Peyer's patch (tissue), 4 donors: ENCODE measurements at places on chromosomes 5 and 9.
A peak's percentile ranks its signal among the peaks of the same experiment; 100 is the strongest.

GRCh38 chr9:87434366-87434765 lies 63.3 kb upstream of the DAPK1 start:
- H3K36me3 ChIP-seq, result no peaks in the 10 kb centered on the region
- no peak overlapping the region for H3K4me3 ChIP-seq
- no peak overlapping the region for H3K27ac ChIP-seq
- no peak for DNase-seq

DNA sequence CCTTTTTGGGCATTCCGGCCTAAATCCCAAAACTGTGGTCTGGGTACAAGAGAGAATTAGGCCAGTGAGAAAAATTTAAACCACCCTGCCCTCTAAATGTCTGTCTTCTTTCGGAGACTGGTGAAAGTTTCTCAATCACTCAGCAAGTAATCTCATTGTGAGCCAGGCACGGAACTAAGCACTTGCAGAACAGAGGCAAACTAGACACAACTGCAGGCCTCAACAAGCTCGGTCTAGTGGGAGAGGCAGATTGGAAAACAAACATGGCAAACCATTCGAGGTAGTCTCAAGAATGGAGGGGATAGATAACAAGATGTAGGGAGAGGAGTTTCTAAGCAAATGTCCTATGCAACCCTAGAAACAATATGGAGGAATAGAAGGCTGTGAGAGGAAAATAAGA lies 8.9 kb upstream of the C5orf58 start:
- H3K4me1 ChIP-seq, result no peaks in the 10 kb centered on the region
- no peak overlapping the region for H3K4me3 ChIP-seq
- H3K27me3 ChIP-seq, result no peaks in the 10 kb centered on the region

DNA sequence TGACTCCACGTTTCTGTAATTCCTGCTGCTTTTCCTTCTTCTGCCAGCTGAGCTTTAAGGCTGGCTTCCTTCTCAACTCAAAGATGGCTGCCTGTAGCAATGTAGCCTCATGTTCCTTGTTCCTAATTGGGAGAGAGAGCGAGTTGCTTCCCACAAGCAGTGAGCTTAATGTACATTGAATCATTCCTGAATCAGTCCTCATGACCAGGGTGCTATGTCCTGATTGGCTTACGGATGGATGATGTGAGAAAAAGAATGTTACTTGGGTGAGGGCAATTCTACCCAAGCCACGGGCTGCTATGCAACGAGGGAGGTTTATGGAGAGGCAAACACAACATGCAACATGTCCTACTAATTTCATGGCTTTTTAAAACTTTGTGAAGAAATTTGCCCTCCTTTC lies 356.2 kb downstream of the RASEF start:
- no peak overlapping the region for H3K4me3 ChIP-seq
- no peaks in the 10 kb centered on the region for H3K27me3 ChIP-seq
- DNase-seq, result no peak
- H3K27ac ChIP-seq, result no peak overlapping the region
- H3K4me1 ChIP-seq, result no peaks in the 10 kb centered on the region

DNA sequence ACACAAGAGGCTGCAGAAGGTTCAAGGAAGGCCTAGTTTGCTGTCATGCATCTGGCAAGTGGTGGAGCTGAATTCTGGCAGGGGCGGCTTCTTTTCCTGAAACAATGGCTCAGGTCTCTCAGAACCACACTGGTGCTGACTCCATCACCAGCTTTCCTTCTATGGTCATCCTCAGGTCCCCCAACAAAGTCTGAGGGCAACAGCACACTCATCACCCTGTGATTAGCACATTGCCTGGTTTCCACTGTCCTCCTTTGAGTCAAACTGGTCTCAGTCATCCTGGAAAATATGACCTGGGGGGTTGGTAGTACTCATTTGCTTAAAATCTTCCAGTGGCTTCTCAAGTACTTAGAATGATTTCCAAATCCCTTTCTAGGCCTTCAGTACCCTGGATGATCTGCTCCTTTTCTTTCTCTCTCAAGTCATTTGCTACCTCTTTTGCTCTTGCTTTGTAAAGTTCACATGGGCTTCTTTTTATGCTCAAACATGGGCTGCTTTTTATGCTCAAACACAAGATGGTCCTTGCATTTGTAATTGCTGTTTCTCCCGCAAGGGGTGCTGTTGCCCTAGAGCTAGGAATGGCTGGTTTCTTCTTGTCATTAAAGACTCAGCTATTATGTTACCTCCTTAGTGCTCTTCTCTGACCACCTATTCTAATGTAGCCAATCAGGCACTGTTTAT lies 144.9 kb downstream of the ALDH1A1 start:
- H3K27ac ChIP-seq, result no peak overlapping the region
- H3K4me3 ChIP-seq, result no peak overlapping the region
- no peaks in the 10 kb centered on the region for H3K4me1 ChIP-seq
- DNase-seq, result no peak
- no peaks in the 10 kb centered on the region for H3K36me3 ChIP-seq
- no peaks in the 10 kb centered on the region for H3K27me3 ChIP-seq

- no peaks in the 10 kb centered on the region for H3K27me3 ChIP-seq
- DNase-seq, result no peak
- H3K4me1 ChIP-seq, result no peaks in the 10 kb centered on the region
- no peak overlapping the region for H3K27ac ChIP-seq
- peaks cover 30% of the 10 kb centered on the region for H3K36me3 ChIP-seq
These were observed 10.8 kb downstream of the IL6ST start for GRCh38 chr5:55983986-55984385.

GRCh38 chr9:83623679-83624076 lies 735 bp downstream of the IDNK start:
- peak overlapping the region; percentile 56 for H3K4me3 ChIP-seq
- peaks cover 7% of the 10 kb centered on the region for H3K4me1 ChIP-seq
- H3K27me3 ChIP-seq, result no peaks in the 10 kb centered on the region

DNA sequence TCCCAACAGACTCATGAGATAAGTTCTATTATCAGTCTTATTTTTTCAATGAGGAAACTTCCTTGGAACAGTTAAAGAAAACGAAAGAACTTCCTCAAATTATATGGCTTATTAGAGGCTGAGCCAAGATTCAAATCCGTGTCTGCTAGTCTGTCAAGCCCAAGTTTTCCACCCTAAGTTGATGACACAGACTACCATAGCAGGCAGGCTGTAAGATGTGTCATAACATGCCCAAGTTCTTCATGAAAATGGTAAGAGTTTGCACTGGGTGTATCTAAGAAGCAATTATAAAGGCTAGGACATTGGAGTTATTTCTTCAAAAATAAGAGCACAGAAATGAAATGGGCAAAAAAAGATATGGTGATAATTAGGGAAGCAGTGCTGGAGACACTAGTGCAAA lies 634.5 kb downstream of the BRINP1 start:
- no peaks in the 10 kb centered on the region for H3K4me1 ChIP-seq
- H3K27me3 ChIP-seq, result no peaks in the 10 kb centered on the region
- DNase-seq, result no peak
- no peak overlapping the region for H3K27ac ChIP-seq
- no peak overlapping the region for H3K4me3 ChIP-seq
- no peaks in the 10 kb centered on the region for H3K36me3 ChIP-seq

- H3K4me3 ChIP-seq, result no peak overlapping the region
- H3K36me3 ChIP-seq, result peaks cover 71% of the 10 kb centered on the region
- no peaks in the 10 kb centered on the region for H3K4me1 ChIP-seq
- no peaks in the 10 kb centered on the region for H3K27me3 ChIP-seq
- DNase-seq, result no peak
These were observed 14.1 kb downstream of the NDUFA8 start for GRCh38 chr9:122145592-122145863.

- H3K36me3 ChIP-seq, result no peaks in the 10 kb centered on the region
- no peak overlapping the region for H3K4me3 ChIP-seq
- DNase-seq, result no peak
- H3K27ac ChIP-seq, result no peak overlapping the region
- H3K4me1 ChIP-seq, result no peaks in the 10 kb centered on the region
- H3K27me3 ChIP-seq, result no peaks in the 10 kb centered on the region
These were observed 39.1 kb upstream of the KCNV2 start for GRCh38 chr9:2677915-2678889.

DNA sequence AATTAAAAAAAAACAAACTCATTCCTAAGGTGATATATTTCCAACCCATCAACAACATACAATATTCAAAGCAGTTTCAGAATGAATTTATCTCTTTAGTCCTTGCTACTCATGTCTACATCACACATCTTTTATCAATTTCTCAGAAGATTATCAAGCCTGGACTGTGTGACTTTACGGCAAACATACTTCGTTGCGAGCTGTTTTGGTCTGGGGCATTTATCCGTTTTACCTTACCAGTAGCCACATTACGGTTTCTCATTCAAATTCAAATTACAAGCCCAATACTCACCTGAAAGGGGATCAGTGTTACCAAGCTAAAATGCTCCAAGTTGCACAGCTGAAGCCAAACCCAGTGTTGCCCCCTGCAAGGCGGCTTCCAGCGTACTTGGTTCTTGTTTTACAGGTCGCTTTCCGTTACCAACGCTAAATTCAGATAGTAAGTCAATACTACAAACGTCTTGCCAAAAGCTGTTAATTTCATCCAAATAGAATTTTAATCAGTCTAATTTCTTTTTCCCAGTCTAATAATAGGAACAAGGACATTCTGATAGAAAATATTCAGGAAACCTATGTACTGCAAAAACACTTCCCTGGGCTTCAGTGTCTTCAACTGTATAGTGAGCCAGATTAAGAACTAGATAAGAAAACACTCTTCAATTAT lies 1.8 kb downstream of the HNRNPH1 start:
- peak overlapping the region; percentile 100 for H3K27ac ChIP-seq
- H3K4me3 ChIP-seq, result peak overlapping the region; percentile 89
- H3K36me3 ChIP-seq, result no peaks in the 10 kb centered on the region
- no peak for DNase-seq
- no peaks in the 10 kb centered on the region for H3K27me3 ChIP-seq

- no peak overlapping the region for H3K4me3 ChIP-seq
- DNase-seq, result no peak
- H3K4me1 ChIP-seq, result no peaks in the 10 kb centered on the region
- no peaks in the 10 kb centered on the region for H3K27me3 ChIP-seq
- peak overlapping the region; percentile 12 for H3K27ac ChIP-seq
These were observed 79.1 kb downstream of the ZNF618 start for GRCh38 chr9:113955076-113955752.

DNA sequence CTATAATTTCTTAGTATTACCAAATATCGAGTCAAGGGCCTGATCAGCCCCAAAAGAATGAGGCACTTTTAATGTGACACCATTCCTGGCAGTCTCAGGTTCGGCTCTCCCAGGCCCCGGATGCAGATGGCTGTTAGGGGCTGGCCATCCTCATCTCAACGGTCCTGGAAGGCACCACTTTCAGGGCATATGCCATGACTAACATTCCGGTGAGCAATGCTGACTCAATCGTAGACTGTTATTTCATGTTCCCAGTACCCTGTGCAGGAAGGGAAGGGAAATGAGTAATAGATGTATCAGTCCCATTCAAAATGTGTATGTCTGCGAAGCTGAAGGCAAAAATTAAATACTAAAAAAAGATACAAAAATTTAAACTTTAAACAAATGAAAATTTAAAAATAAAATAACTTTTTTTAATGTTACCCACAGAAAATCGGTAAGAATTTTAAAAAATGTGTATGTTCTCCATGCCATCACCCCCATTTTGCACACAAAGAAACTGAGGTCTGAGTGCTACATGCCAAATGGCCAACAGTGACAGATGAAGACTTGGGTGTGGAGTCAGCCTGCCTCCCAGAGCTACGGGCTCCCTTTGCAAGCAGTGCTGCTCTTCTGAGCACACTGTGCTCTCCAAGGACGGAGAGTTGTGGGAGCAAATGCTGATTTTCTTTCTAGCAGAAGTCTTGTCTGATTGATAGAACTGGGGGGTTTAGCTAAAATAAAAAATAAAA lies 79.0 kb downstream of the GLDC start:
- no peaks in the 10 kb centered on the region for H3K36me3 ChIP-seq
- H3K4me1 ChIP-seq, result no peaks in the 10 kb centered on the region
- no peak overlapping the region for H3K27ac ChIP-seq
- no peaks in the 10 kb centered on the region for H3K27me3 ChIP-seq
- H3K4me3 ChIP-seq, result no peak overlapping the region
- DNase-seq, result no peak

DNA sequence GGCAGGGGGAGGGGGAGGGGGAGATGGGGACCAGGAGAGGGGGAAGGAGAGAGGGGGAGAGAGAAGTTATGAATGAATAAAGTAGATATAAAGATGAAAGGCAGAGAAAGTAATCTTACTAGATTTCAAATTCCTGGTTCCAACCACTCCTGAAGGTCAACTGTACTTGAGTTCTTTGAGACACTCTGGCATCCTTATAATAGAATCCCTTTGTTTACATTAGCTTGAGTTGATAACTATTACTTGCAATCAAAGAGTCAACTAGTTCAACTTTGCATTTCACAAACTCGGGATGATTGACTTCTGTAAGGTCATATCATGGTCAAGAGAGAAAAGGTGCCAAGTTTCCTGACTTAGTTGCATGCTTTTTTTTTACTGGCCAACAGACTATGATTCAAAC lies 42.2 kb downstream of the BAAT start:
- no peak overlapping the region for H3K4me3 ChIP-seq
- no peak overlapping the region for H3K27ac ChIP-seq
- no peaks in the 10 kb centered on the region for H3K4me1 ChIP-seq
- H3K36me3 ChIP-seq, result no peaks in the 10 kb centered on the region

GRCh38 chr9:101628173-101628572 lies 33.4 kb upstream of the PPP3R2 start:
- H3K27ac ChIP-seq, result no peak overlapping the region
- no peaks in the 10 kb centered on the region for H3K4me1 ChIP-seq
- H3K27me3 ChIP-seq, result no peaks in the 10 kb centered on the region
- H3K4me3 ChIP-seq, result no peak overlapping the region
- no peaks in the 10 kb centered on the region for H3K36me3 ChIP-seq

- peaks cover 12% of the 10 kb centered on the region for H3K36me3 ChIP-seq
- no peak for DNase-seq
These were observed 26.4 kb upstream of the TMEM171 start for GRCh38 chr5:73093943-73094342.
